ENCODE measurements at places on chromosomes 6 and 20.

DNA sequence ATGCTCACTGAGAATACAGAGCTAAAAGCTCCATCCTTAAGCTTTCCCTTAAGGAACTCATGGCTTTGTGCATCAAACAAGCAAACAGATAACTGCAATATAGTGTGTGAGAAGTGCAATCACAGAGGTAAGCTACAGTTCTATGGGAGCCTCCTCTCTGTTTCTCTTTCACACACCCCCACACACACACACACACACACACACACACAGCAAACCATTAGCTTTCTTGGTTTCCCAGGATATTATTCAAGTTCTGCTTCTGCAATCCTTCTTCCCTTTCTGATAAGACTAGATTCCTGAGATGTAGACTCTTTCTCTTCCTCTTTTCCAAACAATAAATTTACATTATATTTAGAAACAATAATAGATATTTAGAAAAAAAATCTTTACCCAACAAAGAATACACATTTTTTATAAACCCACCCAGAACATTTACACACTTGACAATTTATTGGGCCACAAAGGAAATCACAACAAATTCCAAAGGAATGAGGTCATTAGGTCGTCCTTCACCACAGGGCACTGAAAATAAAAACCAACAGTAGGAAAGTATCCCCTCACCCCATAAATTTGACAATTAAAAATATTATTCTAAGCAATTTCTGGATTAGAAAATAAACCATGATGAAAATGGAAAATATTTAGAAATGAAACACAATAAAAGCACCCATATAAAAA lies 9.3 kb upstream of the GFOD1 start:
- no peak for DNase-seq

GRCh38 chr20:63219866-63220521 lies 4.1 kb upstream of the YTHDF1 start:
- no peak for DNase-seq

DNA sequence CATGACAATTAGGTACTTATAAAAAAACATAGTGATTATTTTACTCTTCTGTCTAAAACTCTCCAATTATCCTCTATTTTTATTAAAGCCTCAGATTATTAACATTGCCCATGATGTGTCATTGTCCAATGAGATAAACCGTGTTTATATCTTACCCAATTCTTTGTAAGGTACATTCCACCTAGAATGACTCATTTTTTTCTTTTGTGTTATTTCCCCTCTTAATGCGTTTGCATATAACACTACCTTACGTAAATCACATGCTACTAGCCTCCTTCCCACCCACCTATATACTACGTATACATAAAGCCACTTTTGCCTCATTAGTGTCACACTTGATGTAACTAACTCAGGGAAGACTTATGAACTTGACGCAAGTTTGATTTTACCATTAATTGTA lies 336.3 kb upstream of the PTCHD4 start:
- DNase-seq: no peak

DNA sequence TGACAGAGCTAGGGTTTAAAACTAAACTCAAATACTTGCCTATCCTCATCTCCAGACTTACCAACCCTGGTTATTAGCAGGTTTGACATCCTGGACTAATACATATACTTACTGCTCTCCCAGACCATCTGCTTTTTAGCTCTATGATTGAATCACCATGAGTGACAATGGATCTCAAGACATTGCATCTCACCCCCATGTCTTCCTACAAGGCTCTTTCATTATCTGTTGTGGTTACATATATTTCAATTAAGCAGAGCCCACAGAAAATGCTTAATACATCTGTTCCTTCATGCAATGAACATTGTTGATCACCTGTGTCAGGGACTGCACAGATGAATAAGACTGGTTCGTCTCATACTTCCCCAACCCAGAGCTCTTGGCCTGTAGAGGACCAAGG lies 19.4 kb downstream of the SAMD3 start:
- DNase-seq: no peak

GRCh38 chr20:53922901-53923314 lies 147.5 kb downstream of the BCAS1 start:
- no peak for DNase-seq

DNA sequence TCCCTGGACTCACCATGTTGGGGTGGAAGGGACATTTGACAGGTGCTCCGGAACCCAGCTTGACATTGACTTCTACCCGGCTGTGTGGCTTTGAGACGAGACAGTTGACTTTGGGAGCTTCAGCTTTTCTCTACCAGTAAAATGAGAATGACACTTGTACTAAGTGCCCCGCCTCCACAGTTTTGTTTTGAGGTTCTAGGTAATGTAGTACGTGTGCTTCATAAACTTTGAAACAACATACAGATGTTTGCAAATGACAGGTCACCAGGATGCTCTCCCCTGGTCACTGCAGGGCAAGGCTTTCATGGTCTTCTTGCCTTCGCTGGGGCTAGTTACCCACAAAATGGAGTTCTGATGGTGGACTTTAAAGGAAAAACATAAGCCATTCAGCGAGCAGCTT lies 31.3 kb downstream of the CLIC5 start:
- no peak for DNase-seq

- DNase-seq: peak; percentile 56
Observed at GRCh38 chr6:11324453-11325015, 92.1 kb upstream of the NEDD9 start.

DNA sequence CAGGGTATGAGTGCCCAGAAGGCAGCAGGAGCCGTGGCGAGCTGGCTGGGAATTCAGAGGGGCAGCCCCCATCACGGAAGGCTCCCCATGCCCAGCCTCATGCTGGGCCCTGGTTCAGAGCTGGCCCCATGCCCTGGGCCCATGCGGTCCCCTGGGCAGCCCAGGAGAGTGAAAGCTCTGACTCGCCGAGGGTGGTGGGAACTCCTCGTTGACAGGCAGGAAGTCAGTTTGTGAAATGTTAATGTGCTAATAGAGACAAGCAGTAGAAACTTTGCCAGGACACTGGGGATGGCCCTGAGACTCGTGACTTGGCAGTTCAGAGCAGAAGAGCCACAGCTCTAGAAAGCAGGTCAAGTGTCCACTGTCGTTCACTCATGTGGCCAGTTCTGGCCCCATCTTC lies 353.0 kb downstream of the TAF4 start:
- DNase-seq: no peak

DNA sequence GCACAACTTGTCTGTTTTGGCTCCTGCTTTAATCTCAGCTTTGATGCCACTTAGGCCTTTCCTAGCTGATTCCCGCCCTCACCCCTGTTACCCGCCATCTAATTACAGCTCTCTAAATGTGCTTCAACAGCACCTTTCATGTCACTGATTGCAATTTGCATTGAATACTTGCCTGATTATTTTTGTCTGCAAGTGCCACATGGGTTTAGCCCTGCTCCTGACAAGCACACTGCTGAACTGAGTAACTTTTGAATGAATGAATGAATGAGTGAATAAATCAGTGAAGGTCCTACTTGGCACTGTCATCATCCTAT lies 591 bp upstream of the DCBLD1 start:
- DNase-seq: no peak

- DNase-seq: no peak
Observed at GRCh38 chr6:47817749-47818148, 35.9 kb downstream of the OPN5 start.

- no peak for DNase-seq
Observed at GRCh38 chr6:112237595-112237994, 16.8 kb downstream of the LAMA4 start.

- no peak for DNase-seq
Observed at GRCh38 chr20:44143936-44144335, 43.1 kb downstream of the JPH2 start.

DNA sequence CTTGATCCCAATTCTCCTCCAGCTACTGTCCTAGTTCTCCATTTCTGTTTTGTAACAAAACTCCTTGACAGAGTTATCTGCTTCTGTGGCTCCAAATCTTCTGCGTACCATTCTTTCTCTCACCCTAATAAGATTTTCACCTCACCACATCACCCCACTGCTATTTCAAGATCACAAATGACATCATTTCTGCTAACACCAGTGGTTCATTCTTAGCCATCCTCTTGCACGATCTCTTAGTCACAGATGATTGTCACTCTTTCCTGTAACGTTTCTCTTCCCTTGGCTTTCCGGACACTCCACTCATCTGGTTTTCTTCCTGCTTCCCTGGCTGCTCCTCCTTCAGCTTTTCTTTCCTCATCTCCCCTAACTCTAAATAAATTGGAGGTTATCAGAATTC lies 56.8 kb upstream of the FABP7 start:
- DNase-seq: no peak

DNA sequence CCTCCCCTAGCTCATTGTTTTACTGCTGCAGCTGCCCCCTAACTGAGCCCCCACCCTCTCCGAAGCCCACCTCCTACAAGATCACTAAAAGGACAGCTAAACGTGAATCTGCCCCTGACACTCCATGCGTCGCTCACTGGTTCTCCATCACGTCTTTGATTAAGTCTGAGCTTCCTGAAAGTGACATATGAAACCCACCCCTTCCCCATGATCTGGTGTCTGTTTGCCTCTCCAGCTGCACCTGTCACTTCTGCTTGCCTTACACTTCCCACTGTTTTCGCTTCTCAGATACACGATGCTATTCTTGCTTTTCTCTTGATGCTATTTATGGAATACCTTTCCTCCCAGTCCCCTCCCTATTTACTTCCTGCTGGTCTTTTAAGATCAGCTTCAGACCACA lies 8.0 kb upstream of the PERP start:
- no peak for DNase-seq

DNA sequence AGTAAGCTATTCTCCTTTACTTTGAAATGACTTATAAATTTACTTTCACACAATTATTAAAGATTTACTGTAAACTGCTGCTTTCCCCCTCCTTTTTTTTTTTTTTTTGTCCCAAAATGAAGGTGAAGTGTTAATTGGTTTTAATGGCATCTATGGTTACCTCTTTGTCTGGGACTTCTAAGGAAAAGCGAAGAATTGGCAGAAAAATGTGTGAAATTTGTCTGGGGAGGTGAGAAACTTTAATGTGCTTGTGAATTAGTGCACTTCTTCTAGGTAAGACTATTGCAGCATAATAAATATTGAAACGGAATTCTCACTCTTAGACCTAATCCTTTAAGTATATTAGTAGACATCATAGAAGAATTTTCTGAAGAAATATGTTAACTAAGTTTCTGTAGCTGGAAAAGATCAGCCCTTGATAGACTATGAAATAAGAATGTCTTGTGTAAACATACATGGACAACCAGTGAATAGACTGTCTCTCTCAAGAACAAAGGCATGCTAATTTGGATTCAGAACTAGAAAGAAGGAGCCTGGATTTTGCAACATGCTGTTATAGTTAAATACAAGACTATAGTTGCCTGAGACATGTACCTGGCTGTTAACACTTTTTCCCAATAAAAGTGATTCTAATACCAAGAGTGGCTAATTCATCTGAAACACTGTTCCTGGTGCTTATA lies 23.9 kb downstream of the FLRT3 start:
- DNase-seq: no peak

DNA sequence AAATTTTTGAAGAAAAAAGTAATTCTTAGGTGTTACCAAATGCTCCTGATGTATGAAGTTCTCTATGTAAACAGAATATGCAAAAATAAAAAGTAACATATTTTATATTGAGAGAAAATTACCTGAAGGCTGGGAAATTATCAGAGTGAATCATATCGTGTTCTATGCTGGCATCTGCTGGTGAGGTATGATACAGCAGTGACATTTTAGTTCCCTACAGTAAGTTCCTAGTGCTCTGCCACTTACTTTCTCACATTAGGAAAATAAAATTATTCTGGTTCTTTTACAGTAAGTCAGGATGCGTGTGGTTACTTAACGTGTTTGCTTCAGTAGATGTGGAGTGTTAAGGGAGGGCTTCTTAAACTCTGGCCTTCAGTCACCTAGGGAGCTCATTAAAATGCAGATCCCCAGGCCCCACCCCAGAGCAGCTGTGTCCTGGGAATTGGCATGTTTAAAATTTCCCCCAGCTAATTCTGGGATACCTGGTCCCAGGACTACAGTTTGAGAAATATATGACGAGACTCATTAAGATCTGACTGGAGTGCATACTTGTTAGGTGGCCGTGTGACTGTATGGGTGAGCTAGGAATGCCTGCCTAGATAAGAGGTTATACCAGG lies 3.2 kb downstream of the ACTR5 start:
- DNase-seq: no peak

GRCh38 chr6:160368670-160369069 lies 20.5 kb downstream of the SLC22A3 start:
- no peak for DNase-seq

DNA sequence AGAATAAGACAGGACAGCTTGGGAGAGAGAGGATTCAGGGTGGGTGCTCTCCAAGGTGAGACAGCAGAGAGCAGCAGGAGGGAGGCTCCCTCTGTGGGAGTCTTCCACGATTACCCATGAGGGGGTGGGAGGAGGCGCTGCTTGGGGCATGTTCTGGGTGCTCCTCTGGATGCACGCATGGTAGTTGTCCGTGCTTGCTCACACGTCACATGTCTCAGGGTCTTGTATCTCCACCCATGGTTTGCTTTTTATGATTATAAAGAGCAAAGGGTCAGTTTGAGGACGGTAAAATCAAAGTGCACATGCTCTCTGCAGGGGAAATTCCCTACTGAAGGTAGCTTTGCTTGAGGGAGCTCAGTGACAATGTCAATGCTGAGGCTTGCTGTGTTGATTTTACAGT lies 338.4 kb downstream of the THBS2 start:
- no peak for DNase-seq

DNA sequence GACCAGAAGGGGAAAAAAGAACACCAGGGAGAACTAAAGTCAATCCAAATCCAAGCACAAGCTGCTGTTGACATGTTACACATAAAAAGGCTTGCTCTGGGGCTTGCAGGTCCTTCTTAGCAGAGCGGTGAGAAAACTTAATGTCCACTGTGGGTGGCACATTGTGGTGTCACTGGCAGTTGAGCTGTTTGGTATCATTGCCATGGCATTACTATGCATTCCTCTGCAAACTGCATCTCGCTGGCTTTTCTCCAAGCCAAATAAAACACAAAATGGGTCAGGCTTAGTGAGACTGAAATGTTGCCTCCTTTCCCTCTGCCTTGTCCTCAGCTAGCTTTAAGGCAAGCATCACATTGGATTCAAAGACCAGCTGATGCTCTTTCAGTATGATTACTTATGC lies 40.9 kb downstream of the LY86 start:
- no peak for DNase-seq
